Midbrain (tissue), 1 donor: ENCODE measurements at places on chromosomes 13 and 19.

GRCh38 chr19:22622020-22622419 is 12.1 kb upstream of the ZNF492 start:
- no peak for DNase-seq

DNA sequence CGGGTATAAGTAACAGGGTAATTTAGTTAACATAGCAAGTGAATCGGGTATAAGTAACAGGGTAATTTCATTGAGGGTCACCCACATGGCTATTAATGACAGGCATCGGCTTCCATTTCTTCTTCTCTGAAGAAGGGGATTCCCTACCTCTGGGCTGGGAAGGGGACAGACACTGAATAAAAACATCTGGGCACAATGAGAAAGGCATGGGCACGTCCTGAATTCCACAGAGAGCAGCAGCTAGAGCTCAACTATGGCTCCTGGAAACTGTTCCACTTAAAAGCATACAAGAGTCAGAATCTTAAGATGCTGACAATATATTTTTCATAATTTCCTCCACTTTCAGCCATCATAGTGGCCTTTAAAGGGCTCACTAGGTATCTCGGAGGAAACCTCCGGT is 51.8 kb downstream of the CRYL1 start:
- DNase-seq: no peak

GRCh38 chr13:78133511-78133910 is 214.9 kb upstream of the EDNRB start:
- DNase-seq: no peak

DNA sequence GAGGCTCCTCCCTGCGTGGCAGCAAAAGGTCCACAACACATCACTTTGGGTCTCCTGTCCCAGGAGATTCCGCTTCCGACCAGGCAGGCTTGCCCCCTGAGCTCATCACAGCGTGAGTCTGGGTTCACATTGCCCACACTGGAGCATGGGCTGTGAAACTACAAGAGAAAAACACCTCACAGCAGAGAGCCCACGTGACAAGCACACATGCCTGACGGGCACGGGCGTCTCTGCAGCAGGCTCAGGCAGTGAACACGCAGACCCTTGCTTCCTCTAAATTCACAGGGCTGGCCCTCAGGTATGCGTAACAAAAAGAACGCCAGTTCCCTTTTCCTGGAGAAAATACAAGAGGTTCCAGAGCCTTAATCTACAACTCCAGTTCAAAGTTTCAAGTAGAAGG is 41.9 kb downstream of the RASA3 start:
- DNase-seq: no peak

DNA sequence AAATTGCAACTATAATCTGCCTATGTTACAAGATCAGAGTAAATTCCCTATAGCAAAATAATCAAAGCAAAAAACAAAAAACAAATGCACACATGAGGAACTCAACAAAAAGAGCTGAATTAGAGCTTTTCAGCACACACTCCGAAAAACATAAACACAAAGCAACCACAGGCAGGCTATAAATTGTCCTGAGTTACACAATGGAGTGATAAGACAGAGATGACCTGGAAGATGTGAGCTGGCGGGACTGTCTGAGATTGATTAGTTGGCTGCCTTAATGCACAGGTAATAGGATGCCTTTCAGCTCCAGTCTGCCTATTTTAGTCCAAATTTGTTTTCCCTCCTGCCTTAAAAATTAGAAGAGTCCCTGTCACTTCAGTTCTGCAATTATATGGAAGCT is 159.0 kb upstream of the FNDC3A start:
- no peak for DNase-seq

DNA sequence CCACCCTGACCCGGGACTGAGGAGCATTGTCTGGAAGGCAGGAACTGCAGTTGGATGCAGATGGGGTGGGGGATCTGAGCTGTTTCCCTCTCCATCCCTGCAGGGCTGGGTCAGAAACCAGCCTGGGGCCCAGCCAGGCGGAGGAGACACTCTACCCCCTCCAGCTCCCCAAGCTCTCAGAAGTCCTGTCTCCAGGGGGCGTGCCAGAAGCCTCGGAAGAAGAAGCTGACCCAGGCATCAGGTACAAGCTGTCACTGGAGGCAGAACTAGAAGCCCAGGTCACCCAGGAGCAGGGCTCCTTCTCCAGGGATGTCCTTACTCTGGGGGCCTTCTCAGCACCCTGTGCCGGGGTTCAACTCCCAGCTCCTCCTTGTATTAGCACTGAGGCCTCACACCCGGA is 15.5 kb downstream of the SIX5 start:
- no peak for DNase-seq

DNA sequence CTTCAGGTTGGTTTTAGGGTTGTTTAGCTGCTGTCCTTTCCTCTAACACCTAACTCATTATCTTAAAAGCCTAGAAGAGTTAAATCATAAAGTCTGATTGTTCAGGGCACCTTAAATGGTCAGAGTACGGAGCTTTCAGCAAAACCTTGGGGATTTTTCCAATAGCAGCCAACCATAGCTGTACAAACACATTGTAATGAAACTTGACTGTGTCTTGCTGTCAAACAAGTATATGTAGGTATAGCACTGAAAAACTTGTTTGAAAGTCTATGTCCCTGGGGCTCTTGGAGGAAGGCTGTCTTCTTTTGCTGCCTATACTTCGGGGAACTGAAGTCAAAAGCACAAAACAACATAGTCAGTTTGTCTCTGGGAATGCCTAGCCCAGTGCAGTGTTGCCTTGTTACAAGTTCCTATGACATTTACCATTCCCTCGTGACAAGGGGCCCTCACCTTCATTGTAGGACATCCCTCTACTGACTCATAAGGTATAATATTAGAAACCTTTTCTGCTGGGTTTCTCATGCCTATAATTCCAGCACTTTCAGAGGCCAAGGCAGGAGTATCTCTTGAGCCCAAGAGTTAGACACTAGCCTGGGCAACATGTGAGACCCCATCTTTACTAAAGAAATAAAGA is 474.5 kb upstream of the NBEA start:
- no peak for DNase-seq

DNA sequence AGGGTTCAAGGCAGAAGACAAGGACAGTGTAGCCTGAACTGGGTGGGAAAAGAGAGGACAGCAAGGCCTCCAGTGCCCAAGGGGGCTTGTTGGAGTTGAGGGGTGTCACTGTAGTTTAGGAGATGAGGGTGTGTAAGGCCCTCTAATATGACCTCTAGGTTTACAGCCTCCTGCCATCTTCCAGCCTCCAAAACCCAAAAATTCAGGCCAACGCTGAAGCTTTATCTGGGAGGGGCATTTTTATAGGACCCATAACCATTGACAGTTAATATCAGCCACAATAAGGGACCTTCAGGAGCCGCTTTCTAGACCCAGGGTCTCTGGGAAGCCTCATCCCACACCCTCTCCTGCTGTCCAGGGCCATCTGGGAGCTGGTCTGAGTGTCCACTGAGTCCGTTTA is 2.8 kb downstream of the KLF1 start:
- DNase-seq: no peak

DNA sequence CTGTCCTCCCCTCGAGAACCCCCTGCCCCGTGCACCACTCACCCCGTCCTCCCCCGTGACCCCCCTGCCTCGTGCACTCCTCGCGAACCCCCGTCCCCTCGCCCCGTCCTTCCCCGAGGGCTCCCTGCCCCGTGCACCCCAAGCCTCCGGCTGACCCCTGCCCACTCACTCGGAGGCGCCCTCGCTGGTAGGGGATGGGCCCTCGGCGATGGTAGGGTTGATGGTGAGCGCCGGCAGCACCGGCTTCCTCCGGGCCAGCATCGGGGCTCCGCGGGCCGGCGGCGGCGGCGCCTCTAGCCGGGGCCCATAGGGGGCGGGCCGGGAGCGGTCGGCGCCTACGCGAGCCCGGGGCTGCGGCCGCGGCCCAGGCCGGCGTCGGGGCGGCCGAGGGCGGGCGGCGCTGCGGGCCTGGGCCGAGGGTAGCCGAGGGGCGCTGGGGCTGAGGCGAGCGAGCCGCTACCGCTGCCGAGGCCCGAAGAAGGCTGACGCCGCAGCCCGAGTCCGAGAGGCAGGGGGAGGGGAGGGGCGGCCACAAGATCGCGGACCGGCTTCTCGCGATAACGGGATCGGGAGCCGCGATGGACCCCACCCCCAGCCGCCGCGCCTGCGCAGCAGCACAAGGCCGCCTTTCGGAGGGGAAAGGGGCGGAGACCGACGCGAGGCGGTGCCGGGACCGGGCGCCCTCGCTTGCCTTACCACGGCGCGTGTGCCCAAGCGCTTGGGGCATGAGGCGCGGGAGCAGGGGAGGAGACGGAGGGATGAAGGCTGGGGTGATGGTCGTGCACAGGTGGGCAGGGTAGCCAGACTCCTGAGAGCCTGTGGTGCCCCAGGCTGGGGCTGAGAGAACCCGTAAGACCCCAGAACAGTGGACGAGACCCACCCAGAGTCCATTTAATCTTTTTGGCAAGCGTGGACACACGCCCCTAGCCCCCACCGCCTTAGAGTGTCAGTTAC is at the start of gene MAP2K2:
TSS of gene MAP2K2 (minus strand) at position 508 of the 954 bp plus-strand sequence. CDS start at position 261, 247 bp downstream.
- DNase-seq: peak; percentile 94

GRCh38 chr19:41541990-41542584 is 33.9 kb upstream of the CEACAM21 start:
- no peak for DNase-seq

GRCh38 chr13:32627793-32628192 is 41.5 kb downstream of the PDS5B start:
- no peak for DNase-seq

DNA sequence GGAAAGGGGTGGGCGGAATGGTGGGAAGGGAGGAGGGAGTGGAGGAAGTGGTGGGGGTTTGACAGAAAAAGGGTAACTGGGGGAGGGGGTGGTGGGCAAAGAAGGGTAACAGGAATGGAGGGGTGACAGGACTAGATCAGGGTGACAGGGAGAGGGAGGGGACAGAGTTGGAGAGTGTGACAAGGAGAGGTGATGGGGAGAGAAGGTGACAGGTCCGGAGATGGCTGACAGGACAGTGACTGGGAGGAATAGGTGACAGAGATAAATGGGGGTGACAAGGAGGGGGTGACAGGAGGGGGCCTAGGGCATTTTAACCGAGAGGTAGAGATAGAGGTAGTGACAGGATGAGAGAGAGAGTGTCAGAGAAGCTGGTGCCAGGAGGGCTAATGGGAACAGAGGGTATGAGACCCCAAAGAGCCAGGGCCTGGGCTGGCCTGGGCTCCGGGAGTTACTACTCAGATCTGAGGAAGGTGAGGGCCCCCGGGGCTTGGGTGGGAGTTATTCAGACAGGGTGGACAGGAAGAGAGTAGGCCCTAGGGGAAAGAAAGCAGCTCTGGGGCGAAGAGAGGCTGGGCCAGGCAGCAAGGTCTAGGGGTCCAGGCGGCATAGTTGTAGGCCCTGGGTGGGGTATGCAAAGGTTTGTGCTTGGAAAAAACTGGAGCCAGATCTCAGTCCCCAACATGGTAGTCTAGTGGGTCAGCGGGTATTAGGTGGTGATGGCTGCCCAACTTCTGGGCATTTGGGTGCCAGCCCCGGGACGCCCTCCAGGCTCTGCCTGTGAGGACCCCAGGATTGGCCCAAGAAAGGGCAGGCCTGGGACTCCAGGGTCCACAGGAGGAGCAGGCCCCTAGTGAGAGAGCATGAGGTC is 660 bp downstream of the CIC start:
- no peak for DNase-seq

DNA sequence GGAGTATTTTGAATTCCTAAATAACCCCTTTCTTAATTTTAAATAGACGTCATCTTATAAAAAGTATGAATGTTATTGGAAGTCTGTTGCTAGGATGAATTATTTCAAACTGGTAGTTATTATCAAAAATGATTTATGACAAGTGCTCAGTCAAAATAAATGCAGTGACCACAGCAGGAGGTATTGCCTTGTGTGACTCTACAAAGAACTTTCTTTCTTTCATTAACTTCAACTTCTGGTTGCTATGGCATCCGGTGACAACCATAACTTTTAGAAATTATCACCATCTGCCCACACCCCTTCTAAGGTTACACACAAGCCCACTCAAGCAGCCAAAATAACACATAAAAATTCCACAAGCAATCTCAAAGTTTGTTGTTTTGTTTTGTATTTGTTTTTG is 189.9 kb downstream of the DACH1 start:
- DNase-seq: no peak
